NCI-H187 (cell line): ENCODE measurements at places on chromosomes 5 and 9.
A peak's percentile ranks its signal among the peaks of the same experiment; 100 is the strongest.

DNA sequence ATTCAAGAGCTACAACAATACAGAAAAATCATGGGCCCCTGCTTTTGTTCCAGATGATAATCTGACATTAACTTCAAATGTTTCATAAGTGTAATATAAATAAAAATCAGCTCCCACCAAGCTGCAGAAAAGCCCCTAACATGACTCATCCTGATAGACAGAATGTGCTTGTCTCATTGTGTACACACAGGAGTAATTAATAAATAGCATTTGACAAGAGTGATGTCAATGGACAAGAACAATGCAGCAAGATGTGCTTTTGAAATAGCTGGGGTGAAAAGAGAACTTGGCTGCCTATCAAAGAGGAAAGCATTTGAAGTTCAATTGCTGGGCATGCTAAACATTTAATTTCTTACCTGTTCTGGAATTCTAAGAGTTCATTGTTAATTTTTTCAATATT, 79.2 kb downstream of the DNAH5 start:
- DNase-seq: no peak

GRCh38 chr9:7901621-7902020, 102.0 kb upstream of the DMAC1 start:
- no peak for DNase-seq

DNA sequence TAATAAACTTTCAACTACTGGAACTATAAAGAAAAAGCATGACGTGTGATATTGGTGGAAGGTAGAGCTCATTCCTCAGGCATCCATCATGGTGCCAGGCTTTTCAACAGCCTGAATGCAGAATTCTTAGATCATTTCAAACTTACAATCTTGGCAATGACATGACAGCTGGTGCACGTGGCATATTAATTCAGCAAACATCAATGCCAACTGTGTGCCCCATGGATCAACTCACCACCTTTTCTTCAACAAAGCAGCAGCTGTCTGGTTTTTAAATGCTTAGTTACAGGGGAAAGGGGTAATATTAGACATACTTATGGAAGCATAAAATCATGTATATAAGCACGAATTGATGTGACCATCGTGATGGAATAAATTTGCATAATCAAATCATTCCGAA, 56.0 kb upstream of the OR13F1 start:
- no peak for DNase-seq

DNA sequence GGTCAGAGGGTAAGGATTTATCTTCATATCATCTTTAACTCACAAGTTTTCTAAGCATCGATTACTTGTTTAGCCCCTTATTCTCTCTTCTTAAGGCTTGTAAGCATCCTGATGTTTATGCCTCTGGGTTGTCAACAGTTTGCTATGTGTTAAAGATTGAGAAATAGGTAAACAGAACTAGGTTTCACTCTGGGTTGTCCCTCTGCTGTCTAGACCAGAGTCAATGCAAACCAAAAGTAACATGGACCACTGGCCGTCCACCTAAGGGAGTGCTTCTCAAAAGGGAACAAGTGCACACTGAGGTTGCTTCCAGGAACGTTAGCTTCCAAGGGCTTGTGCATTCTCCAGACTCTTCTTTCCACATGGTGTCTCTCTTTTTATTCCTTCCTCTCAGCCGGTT, 39.9 kb upstream of the HAPLN1 start:
- DNase-seq: no peak

DNA sequence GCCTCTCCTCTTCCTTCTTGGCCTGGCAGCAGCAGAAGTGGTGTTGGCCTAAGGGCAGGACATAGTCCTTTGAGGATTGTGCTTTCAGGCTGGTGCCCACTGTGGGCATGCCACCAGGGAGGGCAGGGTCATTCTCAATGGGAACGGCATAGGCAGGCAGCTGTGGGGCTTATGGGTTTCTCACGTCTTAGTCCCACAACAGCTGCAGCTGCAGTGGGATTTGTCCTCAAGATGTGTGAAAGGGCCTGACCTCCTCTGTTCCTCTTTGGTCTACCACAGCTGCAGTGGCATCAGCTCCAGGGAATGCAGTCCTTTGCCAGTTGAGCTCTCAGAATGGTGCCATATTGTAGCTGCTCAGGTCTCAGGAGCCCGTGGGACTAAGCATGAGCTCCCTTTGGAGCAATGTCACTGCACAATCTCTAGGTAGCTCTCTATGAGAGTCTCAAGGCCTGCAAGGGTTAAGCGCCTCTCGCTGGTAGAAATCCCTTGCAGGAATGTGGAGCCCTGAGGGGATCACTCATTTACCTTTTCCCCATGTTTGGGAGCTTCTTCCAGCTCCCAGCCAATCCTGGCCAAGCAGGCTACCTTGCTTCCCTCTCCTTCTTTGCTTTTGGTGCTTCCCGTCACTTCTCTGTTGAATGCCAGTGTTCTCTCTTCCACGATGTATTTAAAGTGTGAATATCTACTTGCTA, 104.8 kb downstream of the GNA14 start:
- no peak for DNase-seq

DNA sequence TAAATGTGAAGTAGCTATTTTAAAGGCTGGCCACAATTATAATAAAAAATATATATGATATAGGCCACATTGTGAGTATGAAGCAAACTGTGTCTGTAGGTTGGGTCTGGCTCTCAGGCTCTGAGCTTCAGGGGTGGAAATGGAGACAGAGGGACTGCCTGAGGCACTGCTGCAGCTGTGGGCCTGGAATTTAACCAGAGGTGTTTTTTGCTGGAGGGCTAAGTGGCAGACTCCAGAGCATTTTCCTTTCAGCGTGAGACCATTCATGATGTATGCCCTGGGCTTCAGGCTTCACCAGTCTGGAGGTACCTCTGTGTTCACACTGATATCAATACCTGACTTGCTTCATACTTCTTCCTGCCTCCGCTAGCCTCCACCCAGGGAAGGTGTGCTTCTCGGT, 64.9 kb upstream of the IL12B start:
- DNase-seq: no peak

- peak; percentile 63 for DNase-seq
Measured at GRCh38 chr5:177362610-177363507, 5.1 kb downstream of the RGS14 start.

DNA sequence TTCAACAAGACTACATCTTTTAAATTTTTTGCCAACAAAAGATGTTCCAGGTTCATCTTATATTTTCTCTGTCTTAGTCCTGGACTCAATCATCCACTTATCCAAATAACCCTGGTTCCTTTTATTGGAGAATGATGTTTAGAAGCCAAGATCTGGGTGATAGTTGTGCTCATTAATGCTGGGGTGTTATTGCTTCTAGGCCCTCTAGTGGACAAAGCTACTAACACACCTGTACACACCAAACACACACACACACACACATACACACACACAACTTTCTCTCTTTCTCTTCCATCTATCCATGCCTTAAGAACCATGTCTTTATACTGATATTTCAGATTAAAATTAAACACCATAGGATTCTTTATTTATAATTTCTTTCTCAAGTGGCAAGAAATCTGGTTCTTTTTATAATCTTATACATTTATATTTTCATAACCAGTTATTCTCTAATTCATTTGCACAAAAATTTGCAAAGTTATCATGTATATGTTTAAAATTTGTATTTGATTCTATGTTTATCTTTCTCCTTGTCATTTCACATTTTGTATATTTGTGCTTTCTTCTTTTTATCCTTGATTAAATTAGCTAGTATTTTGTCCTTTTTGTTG, 179.1 kb upstream of the SMIM23 start:
- no peak for DNase-seq

DNA sequence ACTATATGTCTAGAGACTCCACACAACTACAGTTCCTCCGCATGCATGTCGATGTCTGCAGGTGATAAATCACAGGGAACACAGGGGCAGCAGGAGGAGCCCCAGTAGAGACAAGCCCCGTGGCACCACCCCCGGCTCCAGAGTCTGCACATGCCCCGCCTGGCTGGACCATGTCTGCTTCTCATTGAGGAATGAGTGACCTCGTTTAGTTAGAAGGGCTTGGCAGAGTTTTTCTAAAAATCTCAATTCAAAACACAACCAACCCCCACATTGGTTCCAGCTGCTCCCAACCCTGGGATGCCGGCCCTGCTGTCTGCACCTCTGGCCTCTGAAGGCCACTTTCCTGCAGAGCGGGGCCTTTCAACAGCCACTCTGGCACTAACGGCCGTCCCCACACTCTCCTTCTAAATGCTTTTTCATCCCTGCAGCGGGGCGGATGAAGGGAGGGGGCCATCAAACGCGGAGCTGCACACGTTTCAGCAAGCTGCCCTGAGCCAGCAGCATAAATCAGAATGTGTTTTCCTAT, 106.3 kb downstream of the ROR2 start:
- DNase-seq: no peak

- DNase-seq: peak; percentile 22
Measured at GRCh38 chr5:140547508-140548299, at the start of gene EIF4EBP3. TSS of gene EIF4EBP3 (plus strand) at chr5:140547662. CDS start at chr5:140547738, 76 bp downstream.

GRCh38 chr5:55350754-55351153, 43.0 kb downstream of the MTREX start:
- no peak for DNase-seq

DNA sequence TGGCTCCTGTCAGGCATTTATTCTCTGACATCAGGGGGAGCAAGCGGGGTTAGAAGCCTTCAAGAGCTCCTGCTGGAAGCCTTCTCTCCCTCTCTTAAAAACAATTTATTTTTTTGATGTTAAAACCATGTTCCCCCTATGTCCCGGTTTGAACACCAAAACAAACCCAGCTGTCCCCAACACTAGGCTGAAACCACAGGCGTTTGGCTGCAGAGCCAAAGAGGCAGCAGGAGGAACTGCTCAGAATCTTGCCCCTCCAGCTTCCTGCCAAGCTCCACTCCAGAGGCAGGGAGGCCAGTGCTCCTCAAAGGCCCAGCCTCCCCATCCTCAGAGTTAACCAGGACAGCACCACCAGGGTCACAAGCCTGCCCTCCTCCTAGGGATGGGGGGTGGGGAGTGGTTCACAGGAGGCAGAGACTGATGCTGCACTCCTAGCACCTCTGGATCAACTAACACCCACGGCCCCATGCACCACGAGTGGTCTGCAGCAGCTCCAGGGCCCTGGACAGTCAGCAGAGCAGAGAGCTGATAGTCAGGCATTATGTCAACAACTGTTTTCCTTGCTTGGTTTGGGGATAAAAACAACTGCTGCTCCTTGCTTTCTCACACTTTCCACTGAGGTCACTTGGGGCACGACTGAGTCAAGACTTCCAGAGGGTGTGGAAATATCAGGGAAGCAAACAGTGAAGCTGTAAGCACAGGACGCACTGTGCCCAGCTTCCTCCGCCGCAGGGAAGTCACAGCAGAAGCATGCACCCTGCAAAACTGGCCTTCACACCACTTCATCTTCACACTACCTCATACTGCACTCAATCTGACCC, 96.5 kb upstream of the ADRA1B start:
- no peak for DNase-seq

GRCh38 chr9:105281926-105282325, 37.5 kb downstream of the SLC44A1 start:
- no peak for DNase-seq

GRCh38 chr9:100466171-100466828, 6.6 kb upstream of the TMEFF1 start:
- DNase-seq: no peak

- no peak for DNase-seq
Measured at GRCh38 chr9:34203992-34204635, 25.3 kb downstream of the UBAP1 start.

DNA sequence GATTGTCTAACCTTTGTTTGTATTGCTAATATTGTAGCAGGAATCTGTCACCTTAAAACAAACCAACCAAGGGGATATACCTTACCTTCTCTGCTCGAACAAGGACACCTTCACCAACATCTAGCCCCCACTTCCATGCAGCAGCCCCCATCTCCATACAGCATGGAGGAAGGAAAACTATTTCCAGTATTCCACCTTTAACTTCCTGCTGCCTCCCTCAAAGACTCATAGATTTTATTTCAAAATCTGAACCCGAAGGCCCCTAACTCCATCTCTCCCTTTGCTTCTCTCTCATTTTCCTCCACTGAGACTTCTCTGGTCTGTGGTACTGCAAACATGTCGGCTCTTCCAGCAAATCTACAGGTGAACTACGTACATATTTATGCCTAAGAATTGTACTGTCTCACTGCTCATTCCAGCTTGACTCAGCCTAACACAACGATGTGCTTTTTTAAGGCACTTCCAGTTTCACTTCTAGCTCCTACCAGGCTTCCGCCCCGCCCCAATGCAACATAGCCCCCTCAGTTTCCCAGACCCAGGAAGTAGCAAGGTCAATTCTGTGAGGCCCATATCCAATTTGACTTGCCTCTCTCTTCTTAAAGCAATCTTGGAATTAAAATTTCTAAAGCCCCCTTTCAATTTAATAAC, 70.7 kb upstream of the RNF38 start:
- DNase-seq: no peak

DNA sequence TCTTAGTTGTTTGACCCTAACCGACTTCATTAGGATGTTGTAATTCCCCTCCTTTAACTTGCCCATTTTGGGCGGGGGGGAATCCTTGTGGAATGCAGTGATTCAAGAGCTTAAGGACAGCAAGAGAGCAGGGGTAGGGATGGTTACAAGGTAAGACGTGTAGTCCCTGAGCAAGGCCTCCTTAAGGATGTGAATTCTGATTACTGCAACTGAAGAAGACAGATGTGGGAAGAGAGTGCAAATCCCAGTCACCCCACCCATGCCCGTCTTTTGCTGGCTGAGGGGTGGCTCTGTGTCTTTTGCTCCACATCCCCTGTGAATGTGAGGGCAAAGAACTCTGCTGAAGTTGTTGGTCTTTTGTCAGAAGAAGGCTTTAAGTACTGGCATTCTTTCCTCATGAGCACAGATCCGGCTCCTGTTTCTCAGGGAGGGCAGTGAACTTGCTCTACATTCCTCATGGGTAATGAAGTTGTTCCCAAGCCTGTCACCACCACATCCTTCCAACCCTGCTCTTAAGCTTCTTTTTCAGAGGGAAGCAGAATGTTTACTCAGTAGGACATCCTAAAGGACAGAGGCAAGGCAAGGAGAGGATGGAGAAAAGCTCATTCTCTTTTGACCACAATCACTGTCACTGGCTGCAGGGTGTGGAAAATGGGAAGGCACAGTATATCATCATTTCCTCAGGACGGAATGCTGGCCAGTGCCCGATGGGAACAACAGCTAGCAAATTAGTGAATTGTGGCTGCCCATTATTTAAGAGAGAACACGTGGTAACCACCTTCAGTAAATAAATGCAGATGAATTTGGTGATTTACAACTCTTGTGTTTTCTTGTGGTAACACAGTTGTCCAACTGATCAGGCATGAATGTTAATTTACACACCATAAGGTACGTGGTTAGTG, 61.5 kb downstream of the RAI14 start:
- no peak for DNase-seq

- DNase-seq: no peak
Measured at GRCh38 chr5:151030379-151030778, 10.0 kb downstream of the GPX3 start.

DNA sequence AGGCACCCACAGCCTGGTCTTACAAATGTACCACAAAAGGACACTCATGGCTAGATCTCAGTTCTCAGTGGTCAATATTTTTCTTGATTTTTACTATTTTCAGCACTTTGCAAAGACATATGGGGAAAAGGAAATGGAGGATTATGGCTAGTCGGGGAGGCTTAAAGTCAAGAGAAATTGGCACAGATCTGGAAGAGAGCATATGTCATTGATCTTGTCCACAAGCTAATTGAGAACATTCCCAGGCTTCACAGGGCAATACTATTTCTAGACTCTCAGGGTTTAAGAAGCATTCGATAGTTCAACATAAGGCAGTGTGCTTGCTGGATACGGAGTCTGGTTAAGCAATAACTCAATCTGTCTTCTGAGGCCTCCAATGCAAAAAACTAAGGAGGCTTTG, 285.8 kb downstream of the ZNF608 start:
- DNase-seq: no peak

- no peak for DNase-seq
Measured at GRCh38 chr9:15308511-15308910, 1.5 kb upstream of the TTC39B start.

- DNase-seq: no peak
Measured at GRCh38 chr9:495739-496138, 281.1 kb downstream of the DOCK8 start.

- no peak for DNase-seq
Measured at GRCh38 chr9:27701016-27701415, 127.7 kb upstream of the C9orf72 start.
